ENCODE measurements at places on chromosomes 12 and 14.
A peak's percentile ranks its signal among the peaks of the same experiment; 100 is the strongest.

DNA sequence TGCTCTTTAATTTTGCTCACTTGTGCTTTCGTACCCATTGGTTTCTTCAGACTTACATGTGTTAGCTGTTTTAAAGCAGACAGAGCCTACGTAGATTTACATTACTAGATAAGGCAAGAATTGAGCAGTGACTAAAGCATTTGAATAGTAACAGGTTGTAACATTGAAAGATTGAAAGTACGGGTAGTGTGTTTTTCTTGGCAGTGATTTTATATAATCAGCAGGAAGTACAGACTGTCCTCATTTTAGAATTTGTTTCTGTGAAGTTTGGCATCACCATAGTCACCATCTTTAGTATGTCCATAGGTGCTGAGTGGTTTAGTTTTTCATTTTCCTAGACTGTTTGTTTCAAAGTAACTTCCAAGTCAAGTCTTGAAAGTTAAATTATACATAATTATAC lies 14.0 kb downstream of the RTRAF start:
- no peak for DNase-seq

DNA sequence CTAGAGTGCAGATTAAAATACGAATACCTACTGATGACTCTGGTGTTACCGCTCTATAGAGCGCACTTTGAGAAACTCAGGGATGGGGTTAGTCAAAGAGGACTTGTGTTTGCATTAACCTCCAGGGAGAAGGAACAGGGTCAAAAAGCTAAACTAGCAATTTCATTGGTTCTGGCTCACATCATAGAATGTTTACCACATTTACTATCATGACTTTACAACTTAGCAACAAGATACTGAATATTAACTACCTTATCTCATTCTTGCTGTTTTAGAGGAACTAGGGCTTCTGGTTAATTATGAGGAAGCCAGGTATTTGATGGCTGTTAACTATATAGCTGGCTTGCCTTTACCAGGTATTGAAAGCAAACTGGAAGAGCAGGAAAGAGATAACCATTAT lies 12.8 kb downstream of the LGALS3 start:
- DNase-seq: no peak

- DNase-seq: peak; percentile 51
These were observed 126.9 kb downstream of the DUSP6 start for GRCh38 chr12:89225401-89225800.

DNA sequence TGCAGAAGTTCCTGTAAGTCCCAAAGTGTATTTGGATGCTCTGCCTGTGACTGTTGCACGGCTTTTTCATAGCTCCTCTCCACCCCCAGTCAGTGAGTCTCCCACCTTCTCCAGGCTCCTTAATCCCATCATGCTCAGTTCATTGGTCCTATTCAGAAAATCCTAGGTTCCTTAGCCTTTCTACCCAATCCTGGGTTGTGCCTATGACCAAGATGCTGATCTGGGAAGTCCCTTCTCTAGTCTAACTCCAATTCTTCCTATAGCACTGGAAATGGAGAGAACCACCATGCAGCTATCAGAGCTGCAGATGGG lies 7.7 kb downstream of the CISTR start:
- DNase-seq: no peak

GRCh38 chr12:103482365-103482764 lies 13.4 kb downstream of the C12orf42 start:
- no peak for DNase-seq

- DNase-seq: no peak
These were observed 165.8 kb downstream of the MON2 start for GRCh38 chr12:62632411-62632918.

GRCh38 chr14:100037353-100037752 lies 27.9 kb upstream of the EVL start:
- DNase-seq: no peak

GRCh38 chr14:93120517-93120916 lies 4.8 kb upstream of the ITPK1 start:
- no peak for DNase-seq

- DNase-seq: no peak
These were observed 89.6 kb upstream of the ATF7IP start for GRCh38 chr12:14275886-14276285.

DNA sequence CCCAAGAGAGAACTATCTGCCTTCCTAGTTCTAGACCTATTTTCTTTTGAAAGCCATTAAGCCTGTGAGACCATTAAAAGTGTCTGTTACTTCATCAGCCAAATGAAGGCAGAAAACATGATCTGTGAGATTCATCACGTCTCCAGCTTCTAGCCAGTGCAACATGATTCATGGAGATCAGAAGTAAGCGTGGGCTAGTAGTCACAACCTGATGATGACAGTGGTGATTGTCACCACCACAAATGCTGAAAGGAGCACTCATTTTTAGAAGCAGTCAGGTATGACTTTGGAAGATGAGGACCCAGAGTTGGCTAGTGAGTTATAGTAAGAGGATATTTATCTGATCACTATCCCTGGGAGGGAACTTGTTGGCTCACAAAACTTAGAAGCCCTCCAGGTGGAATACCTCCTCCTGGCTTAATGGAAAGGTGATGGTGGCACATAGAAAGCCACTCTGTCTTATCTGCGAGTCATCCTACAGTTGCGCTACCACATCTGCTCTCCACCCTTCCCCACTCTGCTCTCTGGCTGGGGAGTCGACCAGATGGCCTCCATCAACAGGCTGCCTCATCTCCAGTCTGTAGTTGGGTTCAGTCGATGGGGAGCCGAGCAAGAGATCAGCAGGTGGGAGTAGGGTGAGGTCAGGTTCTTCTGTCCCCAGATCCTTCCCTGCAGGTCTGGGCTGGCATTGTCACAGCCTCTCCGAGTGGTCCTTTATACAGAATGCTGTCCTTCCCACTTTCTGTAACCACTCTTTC lies 317.6 kb upstream of the FKBP4 start:
- DNase-seq: no peak

- DNase-seq: no peak
These were observed 124.5 kb downstream of the NCOR2 start for GRCh38 chr12:124442772-124443445.

DNA sequence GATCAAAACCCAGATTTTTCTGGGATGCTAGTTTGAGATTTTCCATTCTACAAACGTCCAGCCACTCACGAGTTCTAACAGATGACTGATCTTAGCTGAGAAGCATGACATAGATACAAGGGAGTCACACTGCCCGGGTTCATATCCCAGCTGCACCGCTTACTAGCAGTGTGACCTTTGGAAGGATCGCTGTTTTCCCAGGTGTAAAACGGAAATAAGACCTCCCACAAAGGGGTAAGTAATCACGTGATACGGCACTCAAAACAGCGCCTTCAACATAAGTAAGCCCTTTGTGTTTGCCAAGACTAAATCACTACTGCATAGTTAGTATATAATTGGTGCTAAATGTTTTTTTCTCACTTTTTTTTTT lies 624 bp upstream of the PWP1 start:
- no peak for DNase-seq

- no peak for DNase-seq
These were observed 11.2 kb downstream of the OSBPL8 start for GRCh38 chr12:76548222-76548837.

DNA sequence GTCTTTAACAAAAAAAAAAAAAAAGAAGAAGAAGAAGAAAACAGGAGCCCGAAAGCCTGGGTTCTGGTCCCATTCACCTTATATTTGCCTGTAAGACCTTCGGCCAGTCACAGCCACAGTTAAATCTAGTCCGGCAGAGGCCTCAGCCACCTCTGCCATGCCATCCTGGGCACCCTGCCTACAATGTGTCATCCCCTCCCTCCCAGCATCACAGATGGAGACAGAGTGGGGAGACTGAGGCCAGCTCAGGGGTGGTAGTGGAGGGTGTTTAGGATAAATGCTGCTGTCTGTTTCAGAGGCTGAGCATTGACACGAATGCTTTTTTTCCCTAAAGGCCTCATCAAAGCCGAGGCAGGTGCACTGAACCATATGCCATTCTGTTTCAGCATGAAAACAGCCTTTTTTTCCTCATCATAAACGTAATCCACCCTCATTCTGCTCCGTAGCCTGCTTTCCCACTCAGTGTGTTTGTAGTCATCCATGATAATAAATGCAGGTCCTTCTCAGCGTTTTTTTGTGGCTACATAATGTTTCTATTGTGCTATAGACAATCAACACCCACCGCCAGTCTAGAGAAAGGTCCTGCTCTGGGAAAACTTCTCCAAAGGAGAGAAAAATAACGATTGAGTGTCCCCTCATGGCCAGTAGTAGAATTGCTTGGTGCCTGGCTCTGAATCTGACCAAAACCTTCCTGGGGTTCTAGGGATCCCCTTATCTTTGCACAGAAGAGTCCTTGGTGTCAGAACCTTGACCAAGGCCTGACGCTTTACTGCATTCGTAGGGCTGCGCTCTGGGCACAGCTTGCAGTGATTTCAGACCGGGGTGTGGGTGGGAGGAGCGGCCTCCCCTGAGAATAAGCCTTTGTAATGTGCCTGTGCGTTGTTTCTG lies 41.1 kb upstream of the TSPAN9 start:
- no peak for DNase-seq

- DNase-seq: no peak
These were observed 257.9 kb downstream of the MSRB3 start for GRCh38 chr12:65536351-65536750.

- DNase-seq: no peak
These were observed 115.6 kb upstream of the PKP2 start for GRCh38 chr12:33012226-33012625.

- no peak for DNase-seq
These were observed 440.7 kb downstream of the KCNH5 start for GRCh38 chr14:62604524-62604923.

DNA sequence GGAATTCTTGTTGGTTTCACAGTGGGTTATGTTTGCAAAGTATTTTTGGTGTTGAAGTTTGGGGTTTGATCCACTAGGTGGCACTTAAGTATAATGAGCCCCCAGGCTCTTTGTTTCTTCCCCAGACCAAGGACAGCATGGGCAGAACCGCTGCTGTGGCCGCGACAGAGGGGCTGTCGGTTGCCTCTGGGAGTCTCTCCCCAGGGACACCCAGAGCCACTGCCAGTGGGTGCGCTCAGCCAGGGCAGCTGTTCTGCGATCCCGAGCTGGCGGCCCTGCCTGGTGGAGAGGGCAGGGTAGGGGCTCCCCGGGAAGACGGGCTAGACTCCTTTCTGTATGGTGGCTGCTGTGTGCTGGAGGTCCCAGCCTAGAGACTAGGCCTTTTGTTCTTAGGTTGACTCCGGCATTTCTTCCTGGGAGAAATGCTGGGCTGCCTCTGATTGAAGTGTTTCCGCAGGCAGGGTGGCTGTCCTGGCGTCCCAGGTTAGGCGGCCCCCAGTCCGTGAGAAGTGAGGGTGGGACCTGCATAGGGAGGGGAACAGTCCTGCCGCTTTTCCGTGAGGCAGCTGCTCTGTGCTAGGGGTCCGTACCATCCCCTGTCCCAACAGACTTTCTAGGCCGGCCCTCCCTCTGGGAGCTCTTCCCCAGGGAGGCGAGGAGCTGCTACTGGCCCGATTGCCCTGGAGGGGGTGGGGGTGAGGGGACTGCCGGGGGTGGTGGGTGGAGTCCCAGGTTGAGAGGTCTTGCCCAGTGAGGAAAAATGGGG lies 253.1 kb upstream of the PELI2 start:
- no peak for DNase-seq

GRCh38 chr12:68264857-68265256 lies 11.5 kb upstream of the IL22 start:
- no peak for DNase-seq

- no peak for DNase-seq
These were observed 872 bp downstream of the FAM177A1 start for GRCh38 chr14:35046751-35047536.

DNA sequence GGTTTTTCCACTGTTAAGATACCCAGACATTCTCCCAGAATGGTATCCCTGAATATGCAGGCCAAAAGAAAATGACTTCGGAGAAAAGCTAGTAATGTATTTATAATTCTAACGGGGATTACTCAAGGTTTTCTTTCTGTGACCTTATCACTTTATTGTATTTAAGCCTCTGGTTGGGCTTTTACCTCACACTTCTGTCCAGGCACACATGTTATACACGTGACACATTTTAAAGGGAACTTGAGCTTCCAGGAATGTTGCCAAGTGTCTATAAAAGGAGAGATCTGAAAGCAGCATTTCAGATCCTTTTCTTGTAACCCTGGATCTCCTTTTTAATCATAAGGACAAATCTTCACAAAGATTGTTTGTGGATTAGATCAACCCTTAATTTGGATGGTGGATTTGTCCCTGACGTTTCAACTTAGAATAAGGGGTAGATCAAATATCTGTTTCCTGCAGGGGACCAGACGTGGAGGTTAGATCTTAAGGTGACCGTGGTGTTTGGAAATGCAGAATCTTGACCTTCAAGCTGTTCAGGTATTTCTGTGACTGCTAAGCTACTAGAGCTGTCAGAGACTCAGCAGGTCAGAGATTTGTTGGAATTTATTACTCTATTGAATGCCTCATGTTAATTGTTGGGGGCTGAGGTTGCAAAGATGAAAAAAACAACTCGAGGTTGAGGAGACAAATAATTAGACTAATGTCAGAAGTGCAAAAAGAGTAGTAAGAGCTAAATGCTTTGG lies 1.5 kb downstream of the CIPC start:
- DNase-seq: no peak

- no peak for DNase-seq
These were observed 90.2 kb downstream of the CALM1 start for GRCh38 chr14:90487031-90487430.

- no peak for DNase-seq
These were observed 192.9 kb downstream of the C12orf75 start for GRCh38 chr12:105523164-105524057.

DNA sequence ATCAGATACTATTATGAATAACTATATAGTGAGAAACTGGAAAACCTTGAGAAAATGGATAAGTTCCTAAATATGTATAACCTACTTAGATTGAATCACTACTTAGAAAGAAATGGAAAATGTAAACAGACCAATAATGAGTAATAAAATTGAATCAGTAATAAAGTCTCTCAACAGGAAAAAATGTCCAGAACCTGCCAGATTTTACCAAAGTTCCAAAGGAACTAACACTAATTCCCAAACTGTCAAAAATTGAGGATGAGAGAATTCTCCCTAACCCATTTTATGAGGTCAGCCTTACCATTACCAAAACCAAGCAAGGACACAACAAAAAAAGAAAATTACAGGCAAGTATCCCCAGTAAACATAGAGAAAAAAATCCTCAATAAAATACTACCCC lies 272.0 kb downstream of the RPAP3 start:
- no peak for DNase-seq

GRCh38 chr14:72024043-72024407 lies 91.8 kb downstream of the RGS6 start:
- no peak for DNase-seq

DNA sequence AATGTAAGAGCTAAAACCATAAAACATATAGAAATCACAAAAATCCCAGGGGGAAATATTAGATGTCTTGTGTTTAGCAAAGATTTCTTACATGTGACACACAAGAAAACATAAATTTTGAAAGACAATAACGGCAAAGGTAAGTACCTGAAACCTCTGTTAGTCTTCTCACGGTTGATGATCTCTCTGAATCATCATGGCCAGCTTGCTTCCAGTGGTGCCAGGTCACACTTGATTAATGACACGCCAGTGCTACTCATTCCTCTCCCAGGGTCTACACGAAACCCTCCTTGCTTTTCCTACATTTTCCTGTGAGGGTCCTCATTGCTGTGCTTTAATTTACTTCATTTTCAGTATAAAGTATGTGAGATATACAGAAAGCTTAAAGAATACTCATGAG lies 114.4 kb upstream of the PARP11 start:
- no peak for DNase-seq
